ENCODE measurements at places on chromosomes 16 and 17.

GRCh38 chr17:77444628-77444983, 303.8 kb downstream of the SEC14L1 start:
- DNase-seq: no peak

DNA sequence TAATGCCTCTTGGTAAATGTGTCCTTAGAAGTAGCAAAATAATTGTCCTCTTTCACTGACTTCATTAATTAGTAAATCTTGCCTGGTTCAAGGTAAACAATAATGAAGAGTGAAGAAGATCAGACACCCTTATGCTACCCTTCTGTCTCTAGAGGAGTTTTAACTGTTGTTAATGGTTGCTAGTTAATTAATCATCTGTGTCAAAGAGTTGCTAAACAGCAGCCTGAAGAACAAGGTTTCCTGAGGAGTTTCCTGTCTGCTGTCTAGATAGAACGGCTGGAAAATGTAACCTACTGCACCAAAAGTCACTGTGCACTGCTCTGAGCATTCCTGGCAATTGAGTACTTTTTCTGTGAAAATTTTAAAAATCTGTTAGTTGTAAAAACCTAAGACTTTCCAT, 131.3 kb downstream of the NLK start:
- DNase-seq: no peak

DNA sequence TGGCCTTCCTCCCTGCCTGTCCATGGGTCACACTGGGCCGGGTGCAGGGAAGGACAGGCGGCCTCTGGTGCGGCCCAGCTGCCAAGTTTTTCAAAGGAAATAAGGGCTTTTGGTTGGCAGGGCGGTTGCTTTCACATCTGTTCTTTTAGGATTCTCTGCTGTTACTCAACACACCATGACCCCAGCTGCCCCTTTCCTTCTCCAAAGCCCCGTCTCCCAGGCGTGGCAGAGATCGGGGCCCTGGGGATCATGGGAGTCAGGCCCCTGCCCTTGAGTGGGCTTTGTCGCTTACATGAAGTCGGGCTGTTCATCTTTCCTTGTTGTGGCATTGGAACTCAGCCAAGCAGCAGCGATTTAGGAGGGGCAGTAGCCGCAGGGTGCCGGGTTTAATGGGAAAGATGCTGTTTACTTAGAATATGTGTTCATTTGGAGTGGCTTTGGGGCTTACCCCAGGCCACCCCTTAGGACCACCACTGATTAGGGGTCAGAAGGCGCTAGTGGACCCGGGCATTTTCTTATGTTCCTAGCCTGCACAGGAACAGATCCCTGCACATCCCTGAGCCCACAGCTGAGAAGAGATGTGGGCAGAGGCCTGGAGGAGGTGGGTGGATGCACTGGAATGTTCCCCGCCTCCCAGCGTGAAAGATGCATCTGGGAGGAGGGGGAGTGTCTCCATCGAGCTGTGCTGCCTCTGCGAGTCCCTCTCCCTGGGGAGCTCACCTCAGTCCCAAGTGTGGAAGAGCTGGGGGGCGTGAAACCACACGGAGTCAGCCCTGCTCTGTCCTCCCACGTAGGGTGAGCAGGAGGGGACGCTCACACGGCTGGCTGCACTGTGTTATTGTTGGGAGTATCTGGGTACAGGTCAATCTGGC, 6.8 kb upstream of the ADCY7 start:
- no peak for DNase-seq

- no peak for DNase-seq
These were observed 274.6 kb upstream of the HSBP1 start for GRCh38 chr16:83533193-83533592.

DNA sequence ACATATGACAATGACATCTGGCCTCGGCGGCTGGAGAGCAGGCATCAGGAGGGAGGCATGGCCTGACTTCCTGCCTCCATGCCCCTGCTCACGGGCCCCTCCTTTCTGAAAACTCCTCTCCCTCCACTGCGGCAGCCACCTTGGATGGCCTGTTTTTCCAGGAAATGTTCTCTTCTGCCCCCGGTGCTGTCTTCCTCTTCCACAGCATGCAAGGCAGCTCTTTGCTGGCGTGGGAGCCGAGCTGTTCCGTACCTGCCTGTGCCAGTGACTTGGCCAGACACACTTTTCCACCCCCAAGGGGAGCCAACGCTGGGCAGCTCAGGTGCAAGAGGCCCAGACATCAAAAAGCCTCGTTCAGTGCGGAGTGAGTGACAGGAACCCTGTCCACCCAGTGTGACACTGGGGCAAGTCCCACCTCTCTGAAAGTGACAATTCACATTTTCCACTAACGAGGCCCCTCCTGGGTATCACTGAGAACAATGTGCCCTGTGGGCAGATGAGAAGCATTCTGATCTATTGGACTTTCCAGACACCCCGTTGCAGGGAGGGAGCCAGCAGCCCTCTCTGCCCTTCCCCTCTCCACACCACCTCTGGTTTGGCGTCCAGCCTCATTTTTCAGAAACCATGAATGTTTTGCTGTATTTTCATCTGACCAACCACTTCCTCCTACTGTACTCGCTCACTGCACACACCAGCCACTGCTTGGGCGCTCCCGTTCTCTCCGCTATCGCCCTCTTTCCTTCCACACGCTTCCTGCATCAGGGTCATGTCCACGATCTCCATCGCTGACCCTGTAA, 31.2 kb downstream of the NSMCE1 start:
- DNase-seq: no peak

DNA sequence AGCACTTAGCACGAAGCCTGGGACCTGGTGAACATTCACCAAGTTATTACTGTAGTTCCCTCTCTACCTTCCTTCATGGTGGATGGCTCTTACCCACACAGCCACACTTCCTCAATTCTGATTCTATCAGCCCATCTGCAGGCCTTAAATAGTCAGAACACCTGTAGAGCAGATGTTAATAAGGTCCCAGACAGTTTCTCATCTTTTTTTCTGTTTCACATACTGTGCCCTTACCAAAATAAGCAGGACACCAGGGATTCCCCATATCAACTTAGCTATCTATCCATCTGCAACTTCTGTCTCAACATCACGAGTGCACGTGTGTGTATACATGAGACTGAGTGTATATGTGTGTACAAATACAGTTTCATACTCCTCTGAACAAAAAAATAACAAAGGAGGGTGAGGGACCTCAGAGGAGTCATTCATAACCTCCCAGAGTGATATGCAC, 2.8 kb downstream of the RECQL5 start:
- no peak for DNase-seq

GRCh38 chr17:68019336-68019674, 16.2 kb upstream of the KPNA2 start:
- no peak for DNase-seq

- no peak for DNase-seq
These were observed 517.2 kb downstream of the RBFOX1 start for GRCh38 chr16:7849841-7850240.

DNA sequence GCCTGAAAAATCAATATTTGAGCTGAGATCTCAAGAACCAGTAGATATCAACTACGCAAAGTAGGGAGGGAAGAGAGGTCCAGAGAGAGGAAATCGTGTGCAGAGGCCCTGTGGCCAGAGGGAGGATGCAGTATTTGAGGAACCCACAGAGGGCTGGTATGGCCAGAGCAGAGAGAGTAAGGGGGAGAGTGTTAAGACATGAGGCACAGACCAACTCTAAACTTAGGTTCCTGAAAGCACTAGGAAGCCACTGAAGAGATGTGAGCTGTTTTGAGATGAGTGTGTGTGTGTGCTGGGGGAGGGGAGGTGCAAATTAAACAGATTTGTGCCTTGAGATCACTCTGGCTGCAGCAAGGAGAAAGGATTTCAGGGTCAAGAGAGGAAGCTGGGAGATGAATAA, 10.9 kb downstream of the SLC13A2 start:
- no peak for DNase-seq

GRCh38 chr16:29662729-29663015, 375 bp upstream of the SPN start:
- no peak for DNase-seq

DNA sequence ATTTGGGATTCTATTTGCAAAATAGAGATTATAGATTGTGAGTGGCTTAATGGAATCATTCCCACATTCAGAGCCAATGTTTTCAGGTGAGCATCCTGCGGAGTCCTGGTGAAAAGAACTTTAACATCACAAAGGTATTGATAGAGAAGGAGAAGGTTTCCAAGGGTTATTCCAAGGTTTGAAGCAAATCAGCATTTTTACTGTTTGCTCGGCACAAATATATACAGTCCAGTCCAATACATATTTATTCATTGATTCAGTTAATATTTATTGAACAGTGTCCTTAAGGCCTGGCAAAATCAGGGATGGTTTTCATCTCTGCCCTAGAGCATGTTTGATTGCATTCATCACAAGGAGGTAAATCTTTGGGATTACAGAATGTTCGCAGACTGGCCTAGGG, 6.4 kb downstream of the MPV17L start:
- no peak for DNase-seq

DNA sequence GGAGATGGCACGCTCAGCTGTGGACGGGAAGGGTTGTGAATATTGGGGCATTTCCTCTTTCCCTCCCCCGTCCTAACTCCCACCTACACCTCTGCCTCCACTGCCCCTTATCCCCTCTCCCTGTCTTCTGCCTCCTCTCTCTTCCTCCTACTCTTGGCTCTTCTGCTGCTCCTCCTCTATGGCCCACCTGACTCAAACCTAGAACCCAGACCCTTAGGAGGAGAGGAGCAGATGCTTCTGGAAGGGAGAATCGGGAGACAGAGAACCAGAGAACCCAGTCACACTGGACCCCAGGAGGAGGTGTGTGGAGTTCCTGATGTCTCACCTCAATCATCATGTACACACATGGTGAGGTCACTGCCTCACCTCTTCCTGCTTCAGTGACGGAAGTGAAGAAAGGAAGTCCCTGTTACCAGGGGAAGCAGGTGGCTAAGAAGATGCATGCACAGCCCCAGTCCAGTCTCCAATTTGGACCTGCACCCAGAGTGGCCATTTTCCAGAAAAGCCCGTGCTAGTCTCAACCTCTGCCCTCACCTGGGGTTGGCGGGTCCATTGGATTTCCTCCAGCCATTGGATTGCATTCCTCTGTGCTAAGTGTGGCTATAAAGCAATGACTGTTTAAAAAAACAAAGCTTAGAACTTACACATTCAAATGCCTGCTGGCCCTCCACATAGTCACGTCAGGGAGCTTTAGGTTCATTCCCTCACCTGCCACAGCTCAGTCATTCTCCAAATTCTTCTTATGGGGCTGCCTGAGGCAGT, 4.0 kb downstream of the RNF222 start:
- no peak for DNase-seq

DNA sequence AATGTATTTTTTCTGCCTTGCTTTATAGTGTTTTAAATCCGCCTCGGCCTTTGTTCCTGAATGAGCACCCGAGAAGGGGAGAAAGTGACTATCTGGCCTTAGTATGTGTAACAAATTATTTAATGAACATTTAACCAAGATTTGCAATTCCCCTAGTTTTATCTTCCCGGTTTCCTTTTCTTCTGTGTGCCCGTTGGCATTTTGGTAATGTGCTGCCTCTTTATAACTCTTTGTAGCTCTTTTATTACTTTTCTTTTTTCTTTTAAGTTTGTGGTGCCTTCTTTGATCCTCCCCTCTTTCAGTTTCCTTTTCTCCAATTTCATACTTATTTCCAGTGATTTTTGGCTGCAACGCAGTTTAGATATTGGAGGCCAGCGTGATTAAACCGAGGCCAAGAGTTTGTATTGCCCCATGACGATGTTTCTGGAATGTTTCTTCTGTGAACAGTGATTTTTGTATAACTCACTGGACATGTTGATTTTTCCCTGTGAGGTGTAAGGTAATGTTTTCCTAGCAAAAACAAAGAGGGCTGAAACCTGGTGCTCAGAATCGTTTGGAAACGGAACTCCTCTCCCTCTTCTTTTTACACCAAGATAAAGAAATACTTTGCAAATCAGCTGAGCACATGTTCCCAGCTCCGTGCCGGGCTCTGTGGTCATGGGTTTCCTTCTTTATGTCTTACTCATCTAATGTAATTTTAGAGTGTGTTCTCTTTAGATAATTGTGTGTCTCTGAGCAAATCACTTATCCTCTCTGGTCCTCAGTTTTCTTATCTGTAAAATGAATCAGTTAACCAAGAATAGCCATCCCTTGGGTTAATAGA, 344.3 kb downstream of the WWOX start:
- no peak for DNase-seq

GRCh38 chr17:39794249-39794970, 56.7 kb downstream of the GRB7 start:
- DNase-seq: no peak

GRCh38 chr16:81855552-81856153, 76.6 kb downstream of the PLCG2 start:
- DNase-seq: no peak

GRCh38 chr16:35141303-35141702, 1681.9 kb downstream of the TP53TG3F start:
- no peak for DNase-seq

DNA sequence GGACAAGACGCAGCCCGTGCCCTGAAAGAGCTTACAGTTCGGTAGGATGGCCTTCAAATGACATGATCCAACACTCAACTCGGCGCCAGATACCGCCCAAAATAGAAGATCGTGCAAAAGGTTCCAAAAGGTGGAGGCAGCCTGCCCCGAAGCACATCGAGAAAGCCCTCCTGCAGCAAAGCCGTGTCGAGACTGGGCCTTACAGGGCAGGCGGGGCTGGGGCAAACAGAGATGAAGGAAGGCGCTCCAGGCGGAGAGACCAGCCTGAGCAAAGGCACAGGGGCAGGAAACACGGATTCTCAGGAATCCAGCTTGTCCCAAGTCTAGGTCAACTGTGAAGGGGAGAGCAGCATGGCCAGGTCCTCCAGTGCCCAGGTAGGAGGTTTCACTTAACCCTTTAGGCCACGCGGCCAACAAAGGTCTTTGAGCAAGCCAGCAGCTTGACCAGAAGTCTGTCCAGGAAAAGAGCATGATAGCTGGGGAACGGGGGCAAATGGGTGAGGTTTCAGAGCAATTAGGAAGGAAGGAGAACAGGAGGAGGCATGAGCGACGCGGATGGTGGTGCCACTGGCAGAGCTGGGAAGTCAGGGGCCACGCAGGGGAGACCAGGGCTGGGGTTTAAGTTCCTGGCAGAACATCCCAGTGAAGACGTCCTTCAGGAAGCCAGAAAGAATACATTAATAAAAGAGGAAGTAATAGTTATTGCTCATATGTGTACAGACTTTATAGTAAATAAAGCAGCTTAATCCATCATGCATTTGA, 21.2 kb upstream of the EIF1 start:
- no peak for DNase-seq

DNA sequence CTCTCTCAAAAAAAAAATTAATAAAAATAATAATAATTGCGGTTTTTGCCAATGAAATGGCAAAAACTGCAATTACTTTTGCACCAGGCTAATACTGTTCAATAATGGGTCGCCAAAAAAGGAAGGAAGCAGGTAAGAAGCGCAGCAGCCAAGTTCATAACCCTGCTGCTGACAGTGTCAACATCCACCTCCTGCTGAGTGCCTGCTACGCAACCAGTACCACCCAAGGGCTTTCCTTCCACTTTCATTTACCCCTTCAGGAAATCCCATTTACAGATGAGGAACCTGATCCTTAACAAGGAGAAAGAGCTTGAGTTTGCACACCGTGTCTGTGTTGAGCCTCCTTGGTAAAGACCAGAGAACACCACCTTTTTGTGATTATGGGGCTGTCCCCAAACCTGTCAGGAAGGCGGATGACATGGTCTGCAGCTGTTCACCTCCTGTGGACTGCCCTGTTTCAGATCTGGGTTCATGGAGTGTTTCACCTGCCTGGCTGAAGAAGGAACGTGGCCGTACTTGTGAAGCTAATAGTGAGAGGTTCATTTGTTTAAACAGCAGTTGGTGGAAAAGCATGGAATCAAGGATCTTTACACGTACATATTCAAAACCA, 378.0 kb downstream of the SLC39A11 start:
- no peak for DNase-seq
